ENCODE measurements at places on chromosomes 4 and X. TPM values are rescaled to one million over a fixed set of nuclear protein-coding genes. Genes with fewer than 3 reads are reported as not detected.

DNA sequence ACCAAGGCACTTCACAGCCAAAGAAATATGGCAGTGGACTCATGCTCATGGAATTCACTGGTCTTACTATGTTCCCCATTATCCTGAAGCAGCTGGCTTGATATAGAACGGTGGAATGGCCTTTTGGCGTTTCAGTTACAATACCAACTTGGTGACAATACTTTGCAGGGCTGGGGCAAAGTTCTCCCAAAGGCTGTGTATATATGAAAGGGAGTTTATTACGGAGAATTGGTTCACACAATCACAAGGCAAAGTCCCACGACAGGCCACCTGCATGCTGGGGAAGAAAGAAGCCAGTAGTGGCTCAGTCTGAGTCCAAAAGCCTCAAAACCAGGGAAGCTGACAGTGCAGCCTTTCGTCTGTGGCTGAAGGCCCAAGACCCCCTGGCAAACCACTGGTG, 50.8 kb upstream of the SMARCAD1 start:
- DNase-seq = no peak

The FGFRL1 gene
- 32.9 TPM for total RNA-seq

- DNase-seq = no peak
Measured at GRCh38 chrX:50725310-50725709, 88.7 kb downstream of the SHROOM4 start.

The CSN1S1 gene
- not detected for total RNA-seq

- no peak for DNase-seq
Measured at GRCh38 chr4:37188100-37188499, 56.4 kb upstream of the NWD2 start.

- DNase-seq = no peak
Measured at GRCh38 chr4:48275247-48275646, 5.6 kb upstream of the TEC start.

GRCh38 chr4:25757452-25757851, 101.8 kb downstream of the SLC34A2 start:
- no peak for DNase-seq

DNA sequence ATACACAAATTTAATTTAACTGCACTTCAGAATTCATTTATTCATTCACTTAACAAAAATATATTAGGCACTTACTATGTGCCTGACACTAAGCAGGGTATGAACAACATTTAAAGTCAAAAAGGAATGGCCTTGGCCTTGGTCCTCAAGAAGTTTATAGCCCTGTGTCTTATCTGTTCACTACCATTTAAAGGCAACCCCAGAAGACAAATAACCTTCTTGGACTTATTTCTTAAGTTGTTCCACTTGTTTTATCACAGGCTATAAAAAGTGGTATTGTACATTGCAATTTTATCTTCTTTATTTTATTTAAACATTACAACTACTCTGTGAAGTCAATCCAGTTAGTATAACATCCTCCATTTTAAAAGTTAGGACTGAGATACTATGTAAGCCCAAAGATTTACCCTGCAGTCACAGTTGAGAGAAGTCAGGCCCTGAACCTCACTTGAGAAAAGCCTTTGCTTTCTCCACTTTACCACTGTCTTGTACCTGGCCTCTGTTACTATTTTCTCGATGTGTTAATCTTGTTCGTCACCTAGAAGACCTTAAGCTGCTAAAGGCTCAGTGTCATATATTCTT, 305.6 kb upstream of the DIPK2B start:
- no peak for DNase-seq

All from aorta (tissue), 5 donors.